ENCODE measurements at places on chromosomes 12 and 14.

- no peak for DNase-seq
These were observed 10.6 kb downstream of the SRP54 start for GRCh38 chr14:34993426-34993825.

DNA sequence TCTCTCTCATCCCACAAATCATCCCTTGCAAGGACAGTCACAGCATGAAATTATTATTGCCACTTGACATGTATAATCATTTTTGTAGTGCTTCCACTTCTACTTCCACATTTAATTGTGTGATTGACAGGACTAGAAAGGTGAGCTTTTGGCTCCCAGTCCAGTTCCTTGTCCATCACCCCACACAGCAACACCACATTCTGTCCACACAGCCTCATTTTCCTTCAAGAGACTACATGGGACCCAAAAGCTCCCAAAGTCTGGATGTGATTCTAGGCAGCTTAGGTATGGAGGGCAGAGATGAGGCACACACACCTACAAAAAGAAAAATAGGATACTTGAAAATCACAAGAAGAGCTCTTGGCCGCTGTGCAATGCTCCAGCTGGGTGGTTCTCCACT is 366.3 kb downstream of the DPF3 start:
- no peak for DNase-seq

DNA sequence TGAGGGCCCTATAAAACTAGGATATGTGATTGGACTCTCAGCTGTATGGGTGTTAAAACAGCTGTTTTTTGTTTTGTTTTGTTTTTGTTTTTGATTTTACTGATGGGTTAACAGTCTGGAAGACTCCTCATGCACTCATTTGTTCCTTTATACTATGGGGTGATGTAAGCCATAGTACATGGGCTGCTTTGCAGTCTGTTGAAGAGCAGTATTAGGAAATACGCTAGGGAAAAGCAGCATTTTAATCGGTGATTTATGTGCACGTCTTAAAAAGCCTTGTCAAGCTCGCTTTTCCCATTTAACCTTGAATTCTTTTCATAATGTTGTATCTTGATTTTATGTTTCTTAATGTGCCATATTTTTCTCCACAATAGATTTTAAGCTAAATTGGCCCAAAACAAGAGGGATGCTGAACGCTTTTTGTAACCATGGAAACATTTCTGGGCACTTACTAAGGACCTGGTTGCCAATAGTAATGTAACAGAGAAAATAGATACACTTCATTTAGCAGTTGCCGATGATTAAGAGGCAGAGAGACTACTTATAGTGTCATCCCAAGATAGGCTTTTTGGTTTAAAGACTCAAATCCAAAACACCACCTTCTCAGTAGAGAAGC is 244.0 kb downstream of the SNAPC1 start:
- no peak for DNase-seq

GRCh38 chr12:68163560-68164081 is 4.1 kb upstream of the IFNG start:
- DNase-seq, result no peak

- DNase-seq, result no peak
These were observed 101.1 kb downstream of the CRACR2A start for GRCh38 chr12:3651585-3652424.
